ENCODE measurements at places on chromosomes 5 and 9. TPM values are rescaled to one million over a fixed set of nuclear protein-coding genes. Genes with fewer than 3 reads are reported as not detected.

- DNase-seq = no peak
These were observed 54.0 kb downstream of the AOPEP start for GRCh38 chr9:94780516-94780950.

GRCh38 chr9:73640971-73641370 is 489.3 kb downstream of the ANXA1 start:
- no peak for DNase-seq

Gene PLAC8L1
- total RNA-seq = 1.8 TPM

GRCh38 chr5:71693828-71694427 is 25.1 kb upstream of the CARTPT start:
- no peak for DNase-seq

Gene CMYA5
- 0.73 TPM for total RNA-seq

All from neural crest cell (in vitro differentiated cells).